ENCODE measurements at places on chromosomes 6 and 20.

- no peak for DNase-seq
Measured at GRCh38 chr6:137975188-137975940, 108.3 kb downstream of the TNFAIP3 start.

GRCh38 chr6:154673919-154674318, 59.3 kb upstream of the SCAF8 start:
- DNase-seq: no peak

- no peak for DNase-seq
Measured at GRCh38 chr6:131858765-131859415, 51.1 kb downstream of the ENPP1 start.

DNA sequence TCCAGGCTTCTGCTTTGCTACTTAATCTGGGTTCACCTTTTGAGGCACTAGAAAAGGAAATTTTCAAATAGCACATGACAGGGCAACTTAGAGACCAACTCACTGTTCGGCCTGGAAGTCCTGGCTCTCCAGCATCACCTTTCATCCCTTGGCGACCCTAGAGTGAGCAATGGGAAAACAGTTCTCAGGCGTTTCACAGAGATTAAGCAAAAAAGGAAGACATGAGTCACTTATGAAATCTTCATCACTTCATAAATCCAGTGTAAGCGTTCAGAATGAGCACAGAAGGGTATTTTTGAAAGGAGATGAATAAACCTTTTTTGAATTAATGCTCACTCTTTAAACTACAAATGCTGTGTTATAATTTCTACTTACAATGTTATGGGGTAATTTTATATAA, 104.0 kb downstream of the COL12A1 start:
- DNase-seq: no peak

DNA sequence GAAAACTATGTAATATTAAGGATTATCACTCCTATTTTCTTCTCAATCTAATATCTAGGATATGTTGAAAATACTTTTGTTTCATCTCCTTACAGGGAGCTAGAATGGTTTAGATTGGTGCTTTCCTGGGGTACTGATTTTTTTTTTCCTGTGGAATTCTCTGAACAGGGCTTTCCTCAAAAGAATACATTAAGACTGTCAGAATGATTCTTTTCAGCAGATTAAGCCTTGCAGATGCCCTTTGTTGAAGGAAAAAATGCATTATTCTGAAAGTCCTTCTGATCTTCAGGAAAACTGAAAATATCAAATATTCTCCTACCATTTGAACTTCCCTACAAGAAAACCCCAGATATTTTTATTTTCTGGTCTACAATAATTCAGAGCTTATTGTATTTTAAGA, 178.9 kb downstream of the SOX4 start:
- no peak for DNase-seq

GRCh38 chr6:89260832-89261231, 43.7 kb upstream of the GABRR1 start:
- no peak for DNase-seq

GRCh38 chr20:45282700-45283550, 23.7 kb upstream of the RBPJL start:
- DNase-seq: no peak

DNA sequence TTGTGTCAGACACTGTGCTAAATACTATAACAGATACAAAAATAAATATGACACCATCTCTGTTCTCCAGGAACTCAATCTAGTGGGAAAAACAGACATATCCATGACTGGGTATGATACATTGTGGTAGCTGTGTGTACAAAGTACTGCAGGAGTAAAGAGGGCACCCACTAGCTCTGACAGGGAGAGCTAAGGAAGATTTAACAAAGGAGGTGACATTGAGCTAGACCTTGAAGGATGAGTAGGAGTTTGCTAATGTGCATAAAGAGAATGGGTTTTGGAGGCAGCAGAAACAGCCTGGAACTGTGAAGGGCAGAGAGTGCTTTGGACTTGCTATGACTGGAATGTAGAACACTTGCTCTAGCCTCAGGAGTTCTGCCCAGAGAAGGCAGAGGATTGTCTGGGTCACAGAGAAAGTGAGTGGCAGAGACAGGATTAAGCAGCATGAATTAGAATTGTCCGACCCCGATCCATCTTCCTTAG, 14.4 kb downstream of the MMP24 start:
- DNase-seq: no peak

- DNase-seq: no peak
Measured at GRCh38 chr6:84556541-84557335, 207.7 kb downstream of the TBX18 start.

DNA sequence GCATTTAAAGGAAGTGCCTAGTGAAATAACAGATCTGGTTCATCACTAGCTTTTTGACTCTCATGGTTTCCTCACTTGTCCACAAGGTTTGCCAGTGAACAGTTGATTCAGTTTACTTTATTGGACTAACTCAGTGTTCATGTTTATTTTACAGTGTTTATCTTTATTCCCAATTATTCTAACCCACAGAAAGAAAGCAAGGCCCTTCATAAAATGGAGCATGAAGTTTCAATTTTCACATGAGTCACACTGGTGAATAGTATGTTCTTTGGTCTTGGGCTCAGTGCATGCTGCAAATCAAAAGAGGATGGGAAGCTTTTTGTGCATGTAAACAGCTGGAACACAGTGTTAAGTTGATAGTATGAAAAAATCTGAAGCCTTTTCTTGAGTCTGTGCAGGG, 217.6 kb upstream of the HDDC2 start:
- DNase-seq: no peak

- DNase-seq: no peak
Measured at GRCh38 chr6:31547727-31548543, 527 bp downstream of the NFKBIL1 start.

- DNase-seq: no peak
Measured at GRCh38 chr6:100454551-100455229, 10.0 kb downstream of the SIM1 start.

- DNase-seq: no peak
Measured at GRCh38 chr20:18657575-18657974, 69.7 kb downstream of the DTD1 start.

DNA sequence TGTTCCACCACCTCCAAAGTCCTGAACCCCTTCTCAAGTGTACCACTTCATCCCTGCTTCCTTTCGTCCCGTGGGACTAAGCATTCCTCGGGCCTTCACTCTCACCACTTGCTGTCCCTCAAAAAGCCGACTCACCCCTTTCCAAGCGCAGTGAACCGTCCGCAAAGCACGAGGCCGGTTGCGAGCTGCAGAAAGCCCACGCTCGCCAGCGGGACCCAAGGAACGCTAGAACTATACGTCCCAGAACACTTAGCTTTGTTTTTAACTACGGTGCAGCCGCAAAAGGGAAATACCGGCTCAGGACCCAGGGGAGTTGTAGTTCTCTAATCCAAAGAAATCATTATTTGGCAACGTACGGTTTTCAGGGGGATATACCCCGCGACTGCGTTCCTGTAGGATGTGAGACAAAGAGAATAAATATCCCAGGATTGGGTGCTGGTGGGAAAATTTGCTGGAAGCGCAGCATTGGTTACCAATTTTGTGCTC, 416 bp upstream of the POLR1H start:
- DNase-seq: no peak

DNA sequence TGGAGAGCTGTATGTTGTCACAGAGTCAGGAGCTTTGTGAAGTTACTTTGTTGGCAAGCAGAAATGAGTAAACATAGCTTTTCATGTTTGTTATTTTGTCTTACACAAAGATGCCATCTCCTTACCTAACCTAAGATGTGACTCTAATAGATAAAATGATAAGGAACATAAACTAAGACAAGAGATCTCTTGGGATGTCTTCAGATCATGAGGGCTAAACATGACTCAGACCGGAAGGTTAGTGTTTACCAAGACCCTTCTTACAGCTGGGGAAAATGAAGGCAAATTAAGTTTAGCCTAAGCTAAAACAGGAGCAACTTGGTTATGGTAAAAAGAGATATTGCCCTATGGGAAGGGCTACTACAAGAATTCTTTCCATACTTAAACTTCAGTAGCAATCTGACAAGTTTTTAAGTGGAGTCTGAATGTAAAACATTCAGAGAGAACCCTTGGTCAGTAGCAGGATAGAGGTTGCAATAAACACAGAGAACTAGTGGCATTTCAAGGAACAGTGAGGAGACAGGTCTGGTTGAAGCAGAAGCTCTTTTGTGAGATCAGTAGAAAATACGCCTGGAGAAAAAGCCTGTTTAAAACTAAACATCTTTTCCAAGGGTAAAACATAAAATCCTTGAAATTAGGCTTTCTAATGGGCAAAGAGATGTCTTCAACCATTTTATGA, 29.9 kb downstream of the SGK1 start:
- no peak for DNase-seq

DNA sequence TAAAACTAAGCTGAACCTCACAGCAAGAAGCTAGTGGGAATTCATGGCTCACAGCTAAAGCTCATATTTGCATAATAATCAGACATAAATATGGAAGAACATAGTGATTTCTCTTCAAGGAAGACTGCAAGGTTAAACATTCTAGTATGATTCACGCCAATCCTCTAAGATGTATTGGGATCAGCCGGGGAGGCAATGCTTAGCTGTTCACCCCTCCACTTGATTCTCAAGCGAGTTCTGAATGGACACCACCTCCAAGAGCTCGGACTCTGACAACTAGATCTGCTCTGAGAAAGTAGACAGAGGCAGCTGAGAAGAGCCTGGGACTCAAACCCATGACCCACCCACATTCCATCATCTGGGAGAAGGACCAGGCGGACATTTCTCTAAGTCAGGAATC, 118.4 kb upstream of the EDN1 start:
- no peak for DNase-seq

- DNase-seq: no peak
Measured at GRCh38 chr6:96138406-96138805, 122.6 kb downstream of the FUT9 start.

DNA sequence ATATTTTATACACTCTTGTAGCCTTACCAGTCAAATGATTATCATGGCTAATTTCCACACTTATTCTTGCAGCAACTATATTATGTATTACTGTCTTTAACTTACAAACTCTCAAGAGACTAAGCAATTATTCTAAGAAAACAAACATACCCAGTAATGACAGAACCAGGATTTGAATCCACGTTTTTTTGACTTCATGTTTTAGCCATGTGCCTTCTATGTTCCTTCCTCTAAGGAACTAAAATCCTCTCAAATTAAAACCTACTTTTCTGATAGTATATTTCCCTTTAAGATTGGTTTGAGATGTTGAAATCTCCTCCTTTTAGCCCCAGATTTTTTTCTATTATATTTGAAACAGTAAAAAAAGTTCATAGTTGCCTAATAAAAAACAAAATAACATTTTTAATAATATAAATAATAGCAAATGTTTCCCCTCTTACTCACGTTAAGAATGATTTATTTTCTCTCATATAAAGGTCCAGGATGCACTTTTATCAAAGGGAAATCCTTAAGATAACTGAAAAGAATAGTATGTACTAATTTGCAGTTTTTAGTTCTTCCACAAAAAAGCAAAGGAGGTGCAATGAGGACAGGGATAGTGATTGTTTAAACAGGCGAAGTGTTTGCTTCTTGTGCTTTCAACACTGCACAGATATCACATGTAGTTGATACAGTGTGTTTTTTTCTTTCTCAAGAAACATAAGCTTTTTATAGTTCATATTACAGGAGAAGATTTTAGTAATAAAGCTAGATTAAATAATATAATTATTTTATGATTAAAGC, 54.0 kb downstream of the VTA1 start:
- no peak for DNase-seq

DNA sequence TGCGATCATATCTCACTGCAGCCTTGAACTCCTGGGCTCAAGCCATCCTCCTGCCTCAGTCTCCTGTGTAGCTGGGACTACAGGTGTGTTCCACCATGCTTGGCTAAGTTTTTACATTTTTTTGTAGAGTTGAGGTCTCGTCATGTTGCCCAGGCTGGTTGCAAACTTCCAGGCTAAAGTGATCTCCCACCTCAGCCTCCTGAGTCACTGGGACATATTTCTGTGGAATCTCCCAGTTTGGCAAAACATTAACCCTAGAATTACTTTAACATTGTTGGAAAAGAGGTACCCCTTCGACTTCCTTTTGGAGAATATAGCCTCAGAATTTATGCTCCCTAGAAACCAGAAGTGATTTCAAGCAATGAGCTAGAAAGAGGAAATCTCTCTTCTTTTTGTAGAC, 57.2 kb downstream of the SHLD1 start:
- DNase-seq: no peak

DNA sequence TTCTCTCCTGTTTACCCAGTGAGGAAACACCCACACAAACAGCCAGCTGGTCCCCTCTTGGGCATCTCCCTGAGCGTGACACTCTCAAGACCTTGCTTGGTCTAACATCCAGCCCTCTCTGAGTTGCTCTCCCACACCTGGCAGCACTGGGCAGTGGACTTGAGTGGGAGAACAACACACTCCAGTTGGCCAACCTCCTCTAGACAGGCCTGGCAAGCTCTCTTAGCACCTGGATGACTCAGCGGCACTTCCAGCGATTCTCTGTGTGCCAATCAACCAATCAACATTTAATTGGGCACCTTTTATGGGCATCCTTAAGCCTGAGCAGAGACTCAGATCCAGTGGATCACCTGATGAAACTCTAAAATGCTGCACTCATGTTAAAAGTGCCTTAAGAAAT, 76.6 kb upstream of the QKI start:
- no peak for DNase-seq

DNA sequence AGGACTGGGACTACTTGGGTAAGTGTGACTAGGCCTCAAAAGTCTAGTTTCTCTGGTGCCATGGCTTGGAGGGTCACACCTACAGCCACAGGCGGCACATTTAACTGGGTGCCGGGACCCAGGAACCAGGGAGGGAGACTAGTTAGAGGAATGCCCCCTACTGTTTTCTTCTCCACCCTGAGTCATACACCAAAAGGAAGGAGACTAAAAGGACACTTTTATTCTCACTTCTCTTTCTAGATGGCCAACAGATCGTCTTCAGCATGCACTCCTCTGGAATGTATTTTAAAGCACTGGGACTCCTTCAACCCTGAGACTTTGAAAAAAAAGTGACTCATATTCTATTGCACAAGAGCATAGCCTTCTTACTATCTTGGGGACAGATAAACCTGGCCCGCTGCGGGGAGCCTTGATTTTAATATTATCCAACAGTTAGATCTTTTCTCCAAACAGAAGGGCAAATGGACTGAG, 33.4 kb downstream of the PLN start:
- DNase-seq: no peak

GRCh38 chr6:156804402-156804801, 27.2 kb downstream of the ARID1B start:
- no peak for DNase-seq

GRCh38 chr20:7716286-7716972, 223.8 kb downstream of the HAO1 start:
- no peak for DNase-seq

GRCh38 chr6:56552187-56553130, 90.2 kb downstream of the DST start:
- no peak for DNase-seq

All from activated T-cell treated with anti-CD3 and anti-CD28 coated beads for 1 hour (primary cell).